Camera-type eye (tissue), 1 donor: ENCODE measurements at places on chromosomes 2 and 18. TPM values are rescaled to one million over a fixed set of nuclear protein-coding genes. Genes with fewer than 3 reads are reported as not detected.

The MYO5B gene
- total RNA-seq: 56.7 TPM

The TMEM169 gene
- total RNA-seq: 19.5 TPM

The UPP2 gene
- 0.33 TPM for total RNA-seq

The TMEM247 gene
- total RNA-seq: not detected

The RMDN2 gene
- total RNA-seq: 21.0 TPM

The FSHR gene
- total RNA-seq: not detected

The COL6A3 gene
- total RNA-seq: 291 TPM

The ZAP70 gene
- 1.5 TPM for total RNA-seq

The MRPS5 gene
- 56.2 TPM for total RNA-seq

The STAT4 gene
- total RNA-seq: 5.8 TPM

The SPDYA gene
- 3.7 TPM for total RNA-seq

The CTAGE1 gene
- total RNA-seq: not detected

The EFR3B gene
- total RNA-seq: 32.6 TPM

The TEX44 gene
- total RNA-seq: not detected

The ARL5A gene
- 96.2 TPM for total RNA-seq

The LRRC30 gene
- total RNA-seq: 0.49 TPM

The MSTN gene
- 7.2 TPM for total RNA-seq

The SGPP2 gene
- total RNA-seq: 2.0 TPM

The SERPINB12 gene
- not detected for total RNA-seq

The SLC4A5 gene
- total RNA-seq: 36.3 TPM

The CUL3 gene
- total RNA-seq: 146 TPM

The IL36A gene
- total RNA-seq: not detected

The FBXO48 gene
- 1.7 TPM for total RNA-seq
